ENCODE measurements at places on chromosomes 2 and 18.

DNA sequence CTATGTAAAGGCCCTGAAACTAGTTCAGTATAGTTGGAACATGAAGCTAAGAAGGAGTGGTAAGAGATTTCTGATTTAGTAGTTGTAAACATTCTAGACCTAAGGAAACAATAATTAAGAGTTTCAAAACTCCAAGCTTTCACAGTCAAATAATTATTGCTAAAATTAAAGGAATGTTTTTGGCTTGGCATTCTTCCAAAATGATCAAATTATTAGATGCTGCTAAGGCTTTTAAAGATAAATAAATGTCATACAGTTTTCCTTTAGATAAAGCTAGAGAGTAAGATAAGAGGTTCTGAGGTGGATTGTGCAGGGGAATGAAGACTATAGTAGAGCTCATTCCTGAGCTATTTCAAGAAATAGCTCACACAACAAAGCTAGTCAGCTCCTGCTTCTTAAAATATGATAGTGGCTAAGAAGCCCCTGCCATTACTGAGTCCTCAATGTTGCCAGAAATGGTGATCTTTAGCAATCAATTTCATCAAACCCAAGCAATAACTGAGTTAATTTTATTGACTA is 45.3 kb downstream of the ZC3H15 start:
- DNase-seq, result no peak

GRCh38 chr2:82656420-82656819 is 1802.7 kb downstream of the SUCLG1 start:
- no peak for DNase-seq

GRCh38 chr18:79800371-79801180 is 2.8 kb downstream of the KCNG2 start:
- no peak for DNase-seq

DNA sequence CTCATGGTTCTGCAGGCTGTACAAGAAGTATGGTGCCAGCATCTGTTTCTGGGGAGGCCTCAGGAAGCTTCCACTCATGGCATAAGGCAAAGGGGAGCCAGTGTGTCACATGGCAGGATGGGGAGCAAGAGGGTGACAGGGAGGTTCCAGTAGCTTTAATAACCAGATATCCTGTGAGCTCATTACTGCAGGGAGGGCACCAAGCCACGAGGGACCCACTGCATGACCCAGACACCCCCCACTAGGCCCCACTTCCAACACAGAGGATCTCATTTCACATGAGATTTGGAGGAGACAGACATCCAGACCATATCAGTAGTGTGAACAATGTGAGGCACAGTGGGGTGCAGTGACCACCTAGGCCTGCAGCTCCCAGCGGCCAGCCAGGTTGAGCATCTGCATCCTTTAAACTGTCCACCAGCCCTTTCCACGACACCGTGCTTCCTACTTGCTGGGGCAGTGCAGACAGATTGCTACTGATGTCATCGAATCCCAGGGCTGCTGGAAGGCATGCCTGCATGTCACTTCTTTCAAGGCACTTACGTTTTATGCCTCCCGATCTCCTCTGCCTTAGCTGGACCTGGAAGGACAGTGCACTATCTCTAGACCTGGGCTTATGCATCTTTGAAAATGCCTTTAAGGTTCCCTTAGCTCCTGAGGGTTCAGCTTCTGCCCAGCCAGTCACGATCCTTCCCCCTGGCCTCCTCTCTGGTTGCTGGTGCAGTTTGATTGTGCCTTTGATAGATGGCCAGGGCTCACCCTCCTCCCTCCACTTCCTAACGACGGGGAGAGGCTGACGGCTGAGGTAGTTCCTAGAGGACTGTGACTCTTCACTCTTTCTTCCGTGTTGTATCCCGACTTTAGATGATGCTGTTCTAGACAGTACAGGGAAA is 174.3 kb downstream of the FAM210A start:
- DNase-seq, result no peak

- DNase-seq, result no peak
Observed at GRCh38 chr2:234488913-234489451, 7.9 kb downstream of the ARL4C start.

DNA sequence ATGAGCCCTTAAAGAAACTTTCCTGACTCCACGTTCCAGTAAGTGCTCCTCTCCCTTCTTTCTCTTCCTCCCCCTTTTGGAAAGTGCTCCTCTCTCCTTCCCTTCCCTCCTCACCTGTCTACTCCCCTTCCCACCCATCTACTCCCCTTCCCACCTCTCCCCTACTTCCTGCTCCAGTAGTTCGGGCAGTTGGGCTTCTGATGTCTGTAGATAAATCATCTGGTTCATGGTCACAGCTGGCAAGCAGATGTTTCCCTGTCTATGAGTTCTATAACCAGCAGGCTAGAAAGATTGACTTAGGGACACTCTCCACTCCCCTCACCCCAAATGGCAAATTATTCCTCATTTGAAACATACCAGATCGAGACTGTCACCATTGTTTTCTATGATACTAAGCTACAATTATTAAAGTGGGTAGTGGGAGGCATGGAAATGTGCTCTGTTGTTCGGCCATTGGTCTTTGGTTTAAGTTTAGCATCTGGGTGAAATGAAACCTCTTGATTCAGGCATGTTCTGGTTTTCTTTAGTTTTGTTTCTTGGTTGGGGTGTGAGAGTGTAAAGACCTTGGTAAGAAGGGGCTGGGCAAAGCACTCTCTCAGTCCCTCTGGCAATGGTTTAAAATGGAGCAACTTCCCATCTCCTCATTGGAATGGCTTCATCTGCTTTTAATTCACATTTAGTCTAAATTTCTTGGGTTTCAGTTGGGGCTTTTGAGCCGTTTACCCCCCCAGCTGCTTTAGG is 413.2 kb upstream of the SPRED2 start:
- DNase-seq, result no peak

DNA sequence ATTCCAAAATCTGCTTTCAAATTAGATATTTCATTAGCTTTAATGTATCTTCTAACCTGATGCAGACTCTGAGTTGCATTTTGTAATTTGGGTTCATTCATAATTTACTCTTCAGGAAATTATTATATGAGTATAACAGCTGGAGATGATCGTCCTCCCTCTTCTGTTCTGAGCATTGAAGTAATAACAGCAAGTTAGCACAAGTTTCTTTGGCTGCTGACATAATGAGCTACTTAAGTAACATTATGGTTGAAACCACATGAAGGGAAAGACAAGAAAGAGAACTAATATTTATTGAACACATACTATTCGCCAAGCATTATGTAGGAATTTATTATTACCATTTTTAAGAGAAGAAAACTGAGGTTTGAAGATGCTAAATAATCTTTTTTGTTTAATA is 75.1 kb downstream of the CPO start:
- DNase-seq, result no peak

DNA sequence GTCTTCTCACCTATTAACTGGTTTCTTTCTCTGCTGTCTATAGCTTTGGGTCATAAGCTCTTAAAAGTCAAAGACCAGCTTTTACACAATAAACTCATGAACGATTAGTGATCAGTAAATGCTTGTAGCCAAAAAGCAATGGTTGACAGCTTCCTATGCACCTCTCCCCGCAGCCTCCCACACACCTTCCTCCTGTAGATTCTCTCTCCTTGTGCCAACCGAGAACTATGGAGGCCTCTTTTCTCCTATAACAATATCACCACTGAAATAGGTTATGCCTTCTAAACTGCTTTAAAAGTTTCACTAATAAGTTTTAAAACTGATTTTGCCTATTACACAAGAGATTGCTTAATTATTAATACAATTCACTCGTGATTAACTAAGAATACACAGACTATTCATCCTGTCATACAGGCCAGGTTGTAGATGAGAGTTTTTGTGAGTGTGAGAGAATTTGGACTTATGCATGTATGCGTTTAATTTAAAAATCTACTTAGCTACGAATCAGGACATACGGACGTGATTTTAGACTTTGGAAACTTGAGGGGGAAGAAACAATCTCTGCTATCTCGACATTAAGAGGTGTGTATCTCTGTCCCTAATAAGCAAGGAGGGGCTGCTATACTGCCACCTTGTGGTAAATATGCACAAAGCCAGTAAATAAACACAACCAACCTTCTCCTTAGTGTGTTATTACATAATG is 229.1 kb upstream of the RBBP8 start:
- no peak for DNase-seq

- DNase-seq, result peak; percentile 31
Observed at GRCh38 chr18:26470011-26470637, 78.2 kb downstream of the KCTD1 start.

DNA sequence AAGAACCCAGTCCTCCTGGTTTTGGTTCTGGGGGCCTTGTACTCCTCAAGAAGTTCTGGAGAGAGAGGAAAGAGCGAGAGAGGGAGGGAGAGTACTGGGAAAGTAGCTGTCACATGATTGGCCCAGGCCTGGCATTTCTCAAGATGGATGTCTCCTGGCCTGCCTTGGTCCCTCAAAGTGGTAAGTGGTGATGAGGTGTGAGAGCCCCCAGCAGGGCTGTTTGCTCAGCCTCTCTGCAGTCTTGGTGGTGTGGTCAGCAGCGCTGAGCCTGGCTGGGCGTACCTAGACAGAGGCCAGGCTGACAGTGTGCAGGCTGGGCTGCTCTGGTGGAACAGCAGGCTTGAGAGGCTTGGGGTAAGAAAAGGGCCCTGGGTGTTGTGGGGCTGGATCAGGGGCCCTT is 2.5 kb downstream of the SPEG start:
- DNase-seq, result no peak

DNA sequence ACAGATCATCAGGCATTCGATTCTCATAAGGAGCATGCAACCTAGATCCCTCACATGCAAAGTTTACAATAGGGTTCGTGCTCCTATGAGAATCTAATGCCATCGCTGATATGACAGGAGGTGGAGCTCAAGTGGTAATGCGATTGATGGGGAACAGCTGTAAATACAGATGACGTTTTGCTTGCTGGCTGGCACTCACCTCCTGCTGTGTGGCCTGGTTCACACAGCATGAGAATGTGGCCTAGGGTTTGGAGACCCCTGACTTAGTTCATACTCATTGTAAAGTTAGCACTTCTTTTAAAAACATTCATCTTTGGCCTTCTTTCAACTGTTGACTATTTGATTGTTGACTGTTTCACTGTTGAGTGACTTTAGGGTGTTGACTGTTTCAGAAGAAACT is 8.7 kb upstream of the CHMP1B start:
- no peak for DNase-seq

- no peak for DNase-seq
Observed at GRCh38 chr2:7867867-7868266, 814.0 kb upstream of the ID2 start.

DNA sequence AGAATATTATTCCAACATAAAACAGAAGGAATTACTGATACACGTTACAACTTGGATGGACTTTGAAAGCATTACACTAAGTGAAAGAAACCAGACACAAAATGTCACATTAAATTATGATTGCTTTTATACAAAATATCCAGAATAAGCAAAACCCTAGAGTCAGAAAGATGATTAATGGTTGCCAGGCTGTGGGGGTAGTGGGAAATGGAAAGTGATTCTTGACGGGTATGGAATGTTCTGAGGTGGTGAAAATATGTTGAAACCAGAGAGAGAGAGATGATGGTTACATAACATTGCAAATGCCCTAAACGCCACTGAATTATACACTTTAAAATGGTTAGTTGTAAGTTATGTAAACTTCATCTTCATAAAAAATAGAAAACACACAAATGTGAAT is 1057.2 kb upstream of the TMEFF2 start:
- DNase-seq, result no peak

- DNase-seq, result no peak
Observed at GRCh38 chr2:25582077-25582830, 91.1 kb downstream of the DTNB start.

GRCh38 chr2:69300650-69301049 is 86.4 kb downstream of the GFPT1 start:
- no peak for DNase-seq

DNA sequence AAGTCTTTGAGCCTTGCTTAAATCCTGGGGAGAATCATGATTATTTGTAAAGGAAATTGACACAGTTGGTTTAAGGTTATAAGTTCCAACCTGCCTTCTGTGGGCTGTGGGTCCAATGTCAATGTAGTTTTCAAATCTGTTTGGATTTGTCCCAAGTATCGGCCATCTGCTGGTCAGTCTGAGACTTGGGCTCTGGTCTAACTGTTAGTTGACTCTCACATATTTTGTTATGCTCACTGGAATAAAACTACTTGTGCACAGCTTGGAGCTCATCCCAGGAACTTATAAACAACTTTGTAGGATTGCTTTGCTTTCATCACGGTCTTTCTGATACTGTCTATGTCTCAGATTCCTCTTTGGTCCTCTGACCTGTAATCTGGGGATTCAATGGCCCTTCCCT is 1026.2 kb upstream of the ZEB2 start:
- no peak for DNase-seq

GRCh38 chr2:152309352-152310214 is 25.4 kb upstream of the FMNL2 start:
- no peak for DNase-seq

DNA sequence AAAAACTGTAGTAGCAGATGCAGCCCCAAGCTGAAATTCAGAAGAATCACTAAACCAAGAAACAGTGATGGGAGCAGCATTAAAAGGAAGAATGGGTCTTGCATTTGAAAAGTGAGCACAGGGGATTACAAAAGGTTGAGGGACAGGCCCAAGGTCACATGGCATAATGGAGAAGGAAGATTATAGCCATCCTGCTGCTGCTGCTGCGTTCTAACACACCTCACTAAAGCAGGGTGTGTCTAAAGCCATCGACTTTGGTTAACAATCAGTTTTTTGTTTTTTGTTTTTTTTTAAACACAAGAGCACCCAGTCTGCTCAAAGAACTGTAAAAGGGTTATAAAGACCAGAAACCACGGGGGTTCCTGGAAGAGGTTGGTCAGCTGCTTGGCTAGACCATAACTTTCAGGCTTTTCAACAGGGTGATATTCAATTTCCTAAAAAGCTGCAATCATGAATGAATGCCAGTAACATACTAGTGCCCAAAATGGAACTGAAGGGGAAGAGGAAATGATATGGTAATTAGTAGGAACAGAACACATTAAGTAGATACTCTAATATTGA is 102.6 kb downstream of the MYO5B start:
- no peak for DNase-seq

DNA sequence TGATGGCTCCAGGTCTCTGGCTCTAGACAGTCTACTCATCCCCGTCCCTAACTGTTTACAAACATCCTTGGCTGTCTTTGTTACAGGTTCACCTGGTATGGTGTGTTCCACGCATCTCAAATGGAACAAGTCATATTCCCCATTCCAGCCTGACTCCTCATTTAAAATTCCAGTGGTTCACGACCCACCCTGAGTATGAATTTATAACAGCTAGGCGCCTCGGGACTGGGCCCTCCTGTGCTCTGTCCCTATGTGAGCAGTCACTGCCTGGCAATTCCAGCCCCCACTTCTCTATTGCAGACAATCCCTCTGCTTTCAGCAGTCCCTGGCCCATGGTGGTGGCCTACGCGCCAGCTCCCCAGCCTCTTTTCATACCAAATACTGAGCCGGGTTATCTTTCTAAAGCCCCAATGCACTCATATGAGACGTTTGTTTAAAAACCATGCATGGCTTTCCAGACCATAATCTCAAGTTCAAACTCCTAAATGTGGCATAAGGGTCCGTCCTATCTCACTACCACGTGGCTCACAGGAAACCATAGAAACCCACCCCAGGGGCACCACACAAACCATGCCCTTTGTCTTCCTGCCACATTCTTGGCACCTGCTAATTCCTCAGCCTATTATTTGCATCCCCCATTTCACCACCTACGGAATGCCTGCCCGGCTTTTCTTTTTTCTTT is 1.6 kb downstream of the SERPINB8 start:
- DNase-seq, result no peak

- no peak for DNase-seq
Observed at GRCh38 chr2:24046599-24046929, 627 bp downstream of the WDCP start.

- DNase-seq, result no peak
Observed at GRCh38 chr18:41268271-41268670, 686.8 kb upstream of the PIK3C3 start.
